ENCODE measurements at places on chromosomes 11 and 22.

DNA sequence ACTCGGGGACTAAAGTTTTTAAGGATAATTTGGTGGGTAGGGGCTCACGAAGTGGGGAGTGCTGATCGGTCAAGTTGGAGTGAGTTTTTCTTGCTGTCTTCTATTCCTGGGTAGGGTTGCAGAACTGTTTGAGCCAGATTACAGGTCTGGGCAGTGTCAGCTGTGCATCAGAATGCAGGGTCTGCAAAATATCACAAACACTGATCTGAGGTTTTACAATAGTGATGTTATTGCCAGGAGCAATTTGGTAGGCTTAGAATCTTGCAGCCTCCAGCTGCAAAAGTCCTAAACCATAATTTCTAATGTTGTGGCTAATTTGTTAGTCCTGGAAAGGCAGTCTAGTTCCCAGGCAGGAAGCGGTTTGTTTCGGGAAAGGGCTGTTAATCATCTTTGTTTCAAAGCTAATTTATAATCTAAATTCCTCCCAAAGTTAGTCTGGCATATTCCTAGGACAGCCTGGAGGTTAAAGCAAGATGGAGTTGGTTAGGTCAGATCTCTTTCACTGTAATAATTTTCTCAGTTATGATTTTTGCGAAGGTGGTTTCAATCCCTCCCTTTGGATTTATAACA, 39.7 kb upstream of the CALCA start:
- DNase-seq, result no peak

- no peak for DNase-seq
These were observed 28.1 kb downstream of the ME3 start for GRCh38 chr11:86644291-86644690.

- no peak for DNase-seq
These were observed 689.4 kb downstream of the JRKL start for GRCh38 chr11:97079244-97079643.

- DNase-seq, result no peak
These were observed 48.1 kb upstream of the ARFGAP3 start for GRCh38 chr22:42905217-42905616.

DNA sequence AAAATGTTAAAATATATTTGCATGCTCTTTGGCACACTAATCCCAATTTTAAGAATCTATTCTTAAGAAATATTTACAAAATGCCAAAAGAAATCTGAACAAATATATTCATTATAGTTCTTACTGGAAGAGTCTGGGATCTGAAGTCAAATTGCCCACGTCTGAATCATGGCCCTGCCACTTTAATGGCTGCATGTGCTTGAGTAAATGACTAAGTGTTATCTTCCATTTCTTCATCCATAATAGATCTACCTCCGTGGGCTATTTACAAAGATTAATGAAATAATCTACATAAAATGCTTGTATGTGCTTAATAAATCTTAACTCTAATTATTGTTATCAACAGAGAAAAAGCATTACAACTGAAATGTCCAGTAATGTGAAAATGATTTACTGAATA, 24.5 kb upstream of the DKK3 start:
- no peak for DNase-seq

- no peak for DNase-seq
These were observed 162.8 kb downstream of the BRD1 start for GRCh38 chr22:49664891-49665290.

DNA sequence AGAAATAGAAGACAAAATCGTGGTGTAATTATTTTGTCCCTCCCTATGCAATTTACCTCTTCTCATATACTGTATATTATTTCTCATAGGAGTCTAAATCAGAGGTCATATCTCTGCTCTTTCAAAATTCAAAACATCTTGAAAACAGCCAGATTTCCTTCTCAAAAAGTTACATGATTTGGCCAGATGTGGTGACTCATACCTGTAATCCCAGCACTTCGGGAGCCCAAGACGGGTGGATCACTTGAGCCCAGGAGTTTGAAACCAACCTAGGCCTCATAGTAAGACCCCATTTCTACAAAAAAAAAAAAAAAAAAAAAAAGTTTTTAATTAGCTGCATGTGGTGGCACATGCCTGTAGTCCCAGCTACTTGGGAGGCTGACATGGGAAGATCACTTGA, 29.0 kb upstream of the DNAJB7 start:
- no peak for DNase-seq

DNA sequence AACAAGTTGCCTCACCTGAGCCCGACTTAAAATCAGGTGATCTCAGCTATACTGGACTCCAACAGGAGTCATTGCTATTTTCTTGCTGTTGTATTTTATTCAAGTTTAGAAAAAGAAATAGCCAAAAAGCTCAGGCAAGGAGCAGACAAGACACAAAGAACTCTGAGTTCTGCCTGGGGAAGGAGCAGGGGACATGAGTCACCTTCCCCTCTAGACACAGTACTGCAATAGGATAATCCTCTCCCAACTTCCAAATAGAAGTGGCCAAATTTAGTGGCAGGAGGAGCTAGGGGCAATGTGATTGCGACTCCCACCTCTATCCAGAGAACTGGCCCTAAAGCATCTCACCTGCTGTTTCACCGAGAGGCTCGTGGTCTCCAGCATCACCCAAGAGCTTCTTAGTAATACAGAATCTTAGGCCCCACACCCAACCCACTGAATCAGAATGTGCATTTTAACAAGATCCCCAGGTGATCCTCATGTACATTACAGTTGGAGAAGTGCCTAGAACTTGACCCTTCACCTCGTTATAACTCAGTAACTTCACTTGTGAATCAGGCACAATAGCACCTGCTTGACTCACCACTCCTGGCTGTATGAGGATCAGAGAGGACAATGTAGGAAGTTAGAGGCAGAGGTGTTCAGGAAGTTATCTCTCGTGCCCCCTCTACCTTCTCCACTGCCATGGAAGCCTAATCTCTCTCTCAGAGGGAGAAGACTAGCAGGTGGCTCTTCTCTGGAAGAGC, 56.8 kb upstream of the FBXO3 start:
- DNase-seq, result no peak

DNA sequence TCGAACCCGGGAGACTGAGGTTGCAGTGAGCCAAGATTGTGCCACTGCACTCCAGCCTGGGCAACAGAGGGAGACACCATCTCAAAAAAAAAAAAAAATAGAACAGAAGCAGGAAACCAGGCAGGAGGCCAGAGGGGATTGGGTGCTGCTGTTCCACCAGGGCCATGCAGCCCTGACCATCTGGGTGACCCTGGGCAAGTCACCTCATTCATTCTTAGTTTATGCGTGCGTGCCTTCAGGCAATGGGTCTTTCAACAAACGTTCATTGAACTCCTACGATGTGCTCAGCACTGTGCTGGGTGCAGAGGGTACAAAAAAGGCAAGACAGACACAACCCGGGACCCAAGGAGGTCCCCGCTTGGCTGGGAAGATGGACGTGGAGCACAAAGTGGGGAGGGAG, 18.3 kb downstream of the RPL3 start:
- DNase-seq, result no peak

DNA sequence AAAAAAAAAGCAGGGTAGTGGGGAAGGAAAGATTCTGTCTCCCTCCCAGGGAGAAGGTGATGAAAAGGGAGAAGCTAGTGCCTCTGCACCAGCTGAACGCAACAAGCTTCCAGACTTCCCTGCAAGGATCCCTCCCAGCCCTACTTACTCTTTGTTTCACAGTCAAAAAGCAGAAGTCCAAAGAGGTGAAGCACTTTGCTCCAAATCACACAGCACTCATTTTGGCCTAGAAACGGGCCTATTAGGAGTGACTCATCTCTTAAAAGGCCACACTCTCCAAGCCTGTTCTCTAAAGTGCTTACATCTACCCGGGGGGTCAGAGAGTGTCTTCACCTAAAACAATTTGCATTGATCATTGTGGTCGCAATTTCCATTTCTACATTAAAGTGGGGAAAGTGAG, 17.7 kb upstream of the GRK3 start:
- DNase-seq, result no peak

- DNase-seq, result no peak
These were observed 16.6 kb upstream of the MOB2 start for GRCh38 chr11:1502954-1503707.

DNA sequence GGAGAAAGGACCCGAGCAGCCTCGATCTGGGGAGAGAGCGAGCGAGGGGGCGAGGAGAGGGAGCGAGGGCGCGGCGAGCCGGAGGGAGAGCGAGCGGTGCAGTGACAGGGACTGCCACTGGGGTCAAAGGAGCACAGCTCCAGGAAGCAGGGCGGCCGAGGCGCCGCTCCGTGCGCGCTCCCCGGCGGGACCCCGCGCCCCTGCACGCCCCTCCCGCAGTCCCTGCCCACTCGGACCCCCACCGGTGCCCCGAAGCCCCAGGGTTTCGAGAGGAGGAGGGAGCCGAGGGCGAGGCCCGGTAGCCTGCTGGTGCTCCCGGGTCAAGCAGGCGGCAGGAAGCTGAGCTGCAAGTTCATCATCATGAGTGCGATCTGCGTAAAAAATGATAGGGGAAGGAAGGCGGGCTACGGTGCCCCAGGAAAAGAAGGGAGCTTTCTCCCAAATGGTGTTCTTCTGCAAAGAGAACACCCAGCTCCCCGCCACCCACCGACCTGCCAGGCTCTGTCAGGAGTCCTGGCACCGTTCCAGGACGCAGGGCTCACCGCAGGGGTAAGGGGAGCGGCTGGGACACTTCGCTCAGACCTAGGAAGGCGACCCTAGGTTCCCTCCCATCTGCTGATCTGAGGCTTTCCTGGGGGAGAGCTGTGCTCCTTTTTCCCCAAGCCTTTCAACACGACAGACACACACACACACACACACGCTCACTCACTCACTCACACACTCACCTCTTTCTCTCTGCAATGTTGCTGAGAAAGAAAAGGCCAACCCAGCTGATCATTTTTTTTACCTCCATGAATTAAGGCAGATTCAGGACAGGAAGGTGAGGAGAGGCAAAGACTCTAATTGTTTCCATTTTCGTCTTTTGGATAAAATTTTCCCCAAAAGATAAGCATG, at the start of gene MPPED2:
Gene MPPED2, minus strand, starts transcription at position 103 of the 894 bp plus-strand sequence. CDS start 5,980 bp downstream, outside the sequence.
- DNase-seq, result no peak

GRCh38 chr11:34264303-34265110, 93.3 kb downstream of the ABTB2 start:
- DNase-seq, result no peak

DNA sequence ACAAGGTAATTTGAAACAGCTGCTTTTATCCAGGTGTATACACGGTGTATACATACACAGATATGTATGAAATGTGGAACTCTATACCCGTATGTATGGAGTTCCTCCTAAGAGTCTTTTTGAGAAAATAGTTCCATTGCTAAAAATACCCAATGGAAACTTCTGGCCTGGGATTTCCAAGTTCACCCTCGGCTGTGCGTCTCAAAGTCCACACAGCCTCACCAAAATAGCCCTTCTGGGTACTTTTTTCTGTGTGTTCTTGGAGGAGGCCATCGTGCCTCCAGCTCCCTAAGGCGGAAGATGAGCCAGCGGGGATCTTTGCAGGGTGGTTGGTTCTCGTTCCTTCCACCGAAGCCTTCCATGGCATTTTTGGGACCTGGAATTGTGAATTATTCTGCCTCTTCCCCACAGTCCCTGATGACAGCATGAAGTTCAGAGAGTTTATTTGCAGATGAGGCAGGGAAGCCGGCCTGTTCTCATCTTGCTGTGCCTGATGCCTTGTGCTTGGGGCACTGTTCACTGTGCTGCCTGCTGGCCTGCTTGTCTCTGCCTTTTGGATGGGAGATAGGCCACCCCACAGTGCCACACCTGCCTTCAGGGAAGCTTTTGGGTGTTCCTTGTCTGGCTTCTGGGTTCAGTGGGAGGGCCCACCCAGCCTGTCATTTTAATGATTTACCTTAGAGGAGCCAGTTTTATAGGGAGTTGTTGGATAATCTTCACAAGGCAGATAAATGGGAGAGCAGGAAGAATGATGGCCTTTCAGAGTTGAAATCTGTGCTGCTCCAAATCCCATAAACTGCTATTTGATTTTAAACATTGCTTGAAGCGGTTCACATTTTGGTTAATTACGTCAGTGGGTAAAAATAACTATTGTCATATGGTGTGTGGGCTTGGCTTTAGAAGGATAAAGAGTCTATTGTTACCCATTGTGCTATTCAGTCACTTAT, 112.7 kb upstream of the OR4B1 start:
- no peak for DNase-seq
